ENCODE measurements at places on chromosomes 11 and 22.

DNA sequence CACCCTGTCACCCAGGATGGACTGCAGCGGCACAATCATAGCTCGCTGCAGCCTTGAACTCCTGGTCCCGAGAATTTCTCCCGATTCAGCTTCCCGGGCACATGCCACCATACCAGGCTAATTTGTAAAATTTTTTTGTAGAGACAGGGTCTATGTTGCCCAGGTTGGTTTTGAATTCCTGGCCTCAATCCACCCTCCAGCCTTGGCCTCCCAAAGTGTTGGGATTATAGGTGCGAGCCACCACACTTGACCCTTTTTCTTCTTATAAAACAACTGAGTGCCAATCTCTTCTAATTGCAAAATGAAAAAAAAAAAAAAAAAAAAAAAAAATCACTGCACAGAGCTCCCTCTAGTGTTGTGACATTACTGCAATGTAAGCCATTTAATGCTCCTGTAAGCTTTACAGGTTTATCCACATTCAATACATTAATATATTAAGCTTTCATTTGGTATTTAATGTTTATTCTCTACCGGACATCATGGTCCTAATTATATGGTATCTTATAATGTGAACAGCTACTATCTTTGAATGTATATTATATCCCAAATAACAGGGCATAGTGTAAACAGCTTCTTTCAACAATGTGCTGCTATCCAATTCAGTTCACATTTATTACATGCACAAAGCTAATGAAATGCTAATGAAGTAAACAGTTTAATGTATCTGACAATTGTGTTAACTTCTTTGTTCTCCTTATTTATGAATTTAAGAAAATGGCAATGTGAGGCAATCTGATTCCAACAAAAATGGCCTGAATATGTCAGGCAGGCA lies 44.6 kb downstream of the COPB1 start:
- DNase-seq = no peak

GRCh38 chr11:33214187-33214586 lies 43.0 kb upstream of the HIPK3 start:
- DNase-seq = peak; percentile 67

DNA sequence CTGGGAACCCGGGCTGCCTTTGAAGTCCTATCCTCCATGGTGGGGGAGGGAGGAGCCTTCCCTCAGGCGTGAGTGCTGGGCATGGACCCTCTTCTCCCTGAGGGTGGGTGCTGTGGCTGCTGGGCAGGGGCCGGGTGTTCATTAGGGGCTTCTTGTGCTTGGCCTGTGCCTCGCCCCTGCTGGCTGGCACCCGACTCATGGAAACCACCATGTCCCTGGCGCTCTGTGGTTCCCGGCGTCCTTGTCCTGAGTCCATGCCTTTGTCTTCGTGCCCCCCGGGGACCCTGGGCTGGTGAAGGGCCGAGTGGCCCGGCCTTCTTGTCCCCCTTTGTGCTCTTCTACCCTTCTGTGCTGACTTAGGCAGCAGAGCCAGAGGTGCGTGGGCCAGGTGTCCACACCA lies 23.2 kb downstream of the TPCN2 start:
- DNase-seq = no peak

DNA sequence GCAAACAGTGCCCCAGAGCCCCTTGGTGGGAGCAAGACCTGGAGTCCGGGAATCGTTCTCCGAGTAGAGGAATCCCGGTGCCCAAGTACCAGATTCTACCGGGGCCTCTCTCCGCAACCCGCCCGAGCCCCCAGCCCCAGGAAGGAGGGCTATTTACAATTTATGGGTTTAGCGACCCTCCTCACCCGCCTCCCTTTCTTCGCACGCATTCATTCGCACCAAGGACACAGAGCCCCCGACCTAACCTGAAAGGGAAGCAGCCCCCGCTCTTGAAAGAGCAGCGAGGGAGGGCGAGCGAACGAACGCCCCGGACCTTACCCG lies 628 bp downstream of the LRP4 start:
- no peak for DNase-seq

- peak; percentile 44 for DNase-seq
Measured at GRCh38 chr11:104609311-104610085, 288.8 kb downstream of the CASP12 start.

GRCh38 chr11:62560566-62561103 lies 13.1 kb downstream of the EEF1G start:
- peak; percentile 90 for DNase-seq

DNA sequence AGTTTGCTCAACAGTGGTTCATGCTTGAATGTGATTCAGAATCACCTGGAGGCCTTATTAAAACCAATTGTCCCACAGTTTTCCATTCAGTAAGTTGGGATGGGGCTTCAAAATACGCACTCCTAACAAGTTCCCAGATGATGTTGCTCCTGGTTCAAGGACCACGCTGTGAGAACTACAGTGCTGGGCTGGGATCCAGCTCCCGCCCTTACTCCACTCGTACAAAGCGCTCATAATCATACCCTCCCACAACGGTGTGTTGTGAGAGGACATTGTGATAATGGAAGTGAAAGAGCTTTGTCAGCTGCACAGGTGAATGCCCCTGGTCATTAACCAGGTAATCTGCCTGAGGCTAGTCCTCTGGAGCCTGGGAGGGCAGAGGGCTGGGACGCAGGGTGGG lies 1.3 kb upstream of the CD82 start:
- no peak for DNase-seq

- no peak for DNase-seq
Measured at GRCh38 chr22:31291481-31292235, 630 bp downstream of the PIK3IP1 start.

- no peak for DNase-seq
Measured at GRCh38 chr11:76288166-76288980, 82.1 kb upstream of the WNT11 start.

- no peak for DNase-seq
Measured at GRCh38 chr11:104522650-104523049, 358.7 kb upstream of the PDGFD start.

DNA sequence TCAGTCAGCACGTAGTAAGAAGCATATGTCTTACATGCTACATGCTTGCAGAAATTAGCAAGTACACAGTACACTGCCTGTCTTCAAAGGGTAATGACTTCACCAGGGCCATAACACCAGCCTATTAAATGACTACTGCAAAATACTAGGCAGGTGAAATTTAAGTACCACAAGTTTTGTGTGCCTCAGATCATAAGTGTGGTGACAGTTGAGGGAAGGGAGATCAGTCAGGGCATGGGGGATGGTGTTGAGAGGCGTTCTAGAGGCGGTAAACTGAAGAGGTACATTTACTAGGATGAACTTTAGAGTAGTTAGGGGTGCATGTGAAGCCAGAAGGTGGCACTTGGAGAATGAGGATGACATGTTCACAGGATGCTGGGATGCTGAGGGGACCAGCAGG lies 22.0 kb downstream of the AMOTL1 start:
- DNase-seq = no peak

DNA sequence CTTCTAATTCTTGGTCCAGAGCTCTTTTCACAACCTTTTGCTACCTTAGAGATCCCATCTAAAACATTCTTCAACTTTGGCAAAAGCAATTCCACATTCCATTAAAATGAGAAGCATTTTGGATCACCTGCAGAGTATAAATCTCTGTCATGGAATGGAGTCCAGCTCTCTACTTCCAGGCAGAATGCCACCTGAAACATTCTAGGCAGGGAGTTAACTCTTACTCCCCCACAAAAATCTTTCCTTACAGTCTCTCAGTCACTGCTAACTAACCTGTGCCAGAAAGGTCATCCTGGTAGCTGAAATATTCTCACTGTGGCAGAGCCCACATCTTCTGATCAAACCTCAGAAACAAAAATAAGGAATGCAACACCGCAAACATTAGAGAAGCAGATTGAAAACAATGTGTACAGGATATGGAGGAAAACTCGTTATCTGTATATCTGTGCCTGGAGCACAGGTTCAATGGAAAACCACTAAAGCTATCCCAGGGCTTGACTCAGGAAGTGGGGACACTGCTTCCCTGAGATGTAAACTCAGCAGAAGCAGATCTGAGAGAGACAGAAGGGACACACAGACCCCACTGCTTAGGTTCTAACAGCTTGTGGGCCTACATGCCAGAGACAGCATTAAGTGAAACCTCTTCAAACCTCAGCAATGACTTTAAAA lies 78.9 kb downstream of the KCNC1 start:
- no peak for DNase-seq

GRCh38 chr22:49996518-49997250 lies 15.9 kb downstream of the IL17REL start:
- DNase-seq = no peak

DNA sequence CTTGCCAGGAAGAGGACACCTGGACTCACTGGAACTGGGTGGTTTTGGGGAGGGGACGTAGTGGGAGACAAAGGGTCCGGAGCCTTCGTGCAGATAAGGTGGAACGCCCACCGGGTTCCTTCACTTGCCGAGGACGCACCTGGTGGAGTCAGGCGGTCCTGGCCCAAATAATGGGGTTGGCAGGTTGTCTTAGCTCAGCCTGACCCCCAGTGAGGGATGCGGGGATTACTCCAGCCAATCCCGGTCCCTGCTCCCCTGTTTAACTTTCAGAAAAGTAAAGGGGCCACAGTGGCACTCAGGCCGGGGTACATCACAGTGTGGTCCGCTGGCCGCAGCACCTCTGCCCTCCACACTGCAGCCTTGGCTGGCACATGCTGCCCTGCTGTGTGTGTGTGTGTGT lies 18.0 kb downstream of the A4GALT start:
- DNase-seq = no peak

DNA sequence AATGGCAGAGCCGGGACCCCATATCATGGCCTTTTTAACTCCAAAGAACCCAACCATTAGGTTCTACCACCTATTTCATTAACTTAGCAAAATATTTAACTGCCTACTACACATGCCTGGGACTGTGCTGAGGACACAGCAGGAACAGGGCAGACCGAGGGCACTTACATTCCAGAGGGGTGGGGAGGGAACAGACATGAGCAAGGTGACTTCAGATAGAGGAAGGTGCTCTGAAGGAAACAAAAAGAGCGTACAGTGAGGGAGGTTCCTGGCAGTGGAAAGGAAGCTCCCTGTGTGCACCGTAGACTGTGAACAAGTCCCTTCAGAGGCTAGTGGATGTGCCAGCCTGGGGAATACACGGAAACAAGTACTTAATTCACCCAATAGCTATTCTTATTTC lies 82.8 kb downstream of the NAT10 start:
- no peak for DNase-seq

- DNase-seq = no peak
Measured at GRCh38 chr11:66951135-66951534, 7.0 kb downstream of the PC start.

DNA sequence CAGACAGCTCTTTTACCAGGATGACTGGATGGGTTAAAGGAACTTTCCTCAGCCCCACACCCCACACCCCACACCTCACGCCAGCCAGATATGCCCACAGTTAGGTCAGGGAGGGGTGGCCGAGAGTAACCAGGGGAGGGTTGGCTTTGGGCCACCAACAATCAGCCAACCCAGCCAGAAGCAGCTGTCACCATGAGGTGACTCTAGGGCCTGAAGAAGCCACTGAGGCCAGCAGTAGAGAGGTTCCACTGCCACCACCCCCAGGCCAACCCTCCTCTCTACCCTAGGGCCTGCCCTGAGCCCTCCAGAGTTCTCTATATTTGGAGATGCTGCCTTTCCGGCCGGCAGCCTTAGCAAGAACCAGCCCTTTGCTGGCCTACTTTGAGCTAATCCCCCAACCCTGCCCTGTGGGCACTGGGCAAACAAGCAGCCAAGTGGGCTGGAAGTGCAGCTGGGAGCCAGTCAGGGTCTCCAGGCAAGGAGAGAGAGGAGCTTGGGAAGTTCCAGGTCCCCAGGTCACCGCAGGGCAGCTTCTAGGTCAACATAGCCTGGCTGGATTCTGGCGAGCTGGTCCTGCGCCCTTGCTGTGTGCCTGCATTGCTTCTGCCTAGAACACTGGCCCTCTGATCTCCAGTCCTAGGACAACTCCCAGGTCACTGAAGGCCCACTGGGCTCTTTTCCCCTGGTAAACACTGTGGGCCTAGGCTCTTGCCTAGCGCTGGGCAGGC lies 12.0 kb upstream of the SYT8 start:
- DNase-seq = no peak

GRCh38 chr11:128884054-128884453 lies 7.1 kb upstream of the KCNJ5 start:
- no peak for DNase-seq

GRCh38 chr22:43100225-43100624 lies 10.3 kb upstream of the BIK start:
- no peak for DNase-seq

GRCh38 chr11:8090756-8091155 lies 9.7 kb downstream of the TUB start:
- no peak for DNase-seq

- no peak for DNase-seq
Measured at GRCh38 chr11:20060181-20060580, 100.1 kb downstream of the DBX1 start.

DNA sequence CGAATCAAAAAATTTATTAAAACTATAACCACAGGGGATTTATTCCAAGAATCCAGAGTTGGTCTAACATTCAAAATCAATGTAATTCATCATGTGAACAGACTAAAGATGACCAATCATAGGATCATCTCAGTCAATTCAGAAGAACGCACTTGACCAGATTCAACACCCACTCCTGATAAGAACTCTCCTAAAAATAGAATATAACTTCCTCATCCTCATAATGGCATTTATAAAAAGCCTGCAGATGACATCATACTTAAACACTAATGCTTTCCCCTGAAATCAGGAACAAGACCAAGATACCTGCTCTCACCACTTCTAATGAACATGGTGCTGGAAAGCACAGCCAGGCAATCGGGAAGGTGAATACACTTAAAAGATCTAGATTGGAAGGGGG lies 10.5 kb upstream of the MUC2 start:
- no peak for DNase-seq

DNA sequence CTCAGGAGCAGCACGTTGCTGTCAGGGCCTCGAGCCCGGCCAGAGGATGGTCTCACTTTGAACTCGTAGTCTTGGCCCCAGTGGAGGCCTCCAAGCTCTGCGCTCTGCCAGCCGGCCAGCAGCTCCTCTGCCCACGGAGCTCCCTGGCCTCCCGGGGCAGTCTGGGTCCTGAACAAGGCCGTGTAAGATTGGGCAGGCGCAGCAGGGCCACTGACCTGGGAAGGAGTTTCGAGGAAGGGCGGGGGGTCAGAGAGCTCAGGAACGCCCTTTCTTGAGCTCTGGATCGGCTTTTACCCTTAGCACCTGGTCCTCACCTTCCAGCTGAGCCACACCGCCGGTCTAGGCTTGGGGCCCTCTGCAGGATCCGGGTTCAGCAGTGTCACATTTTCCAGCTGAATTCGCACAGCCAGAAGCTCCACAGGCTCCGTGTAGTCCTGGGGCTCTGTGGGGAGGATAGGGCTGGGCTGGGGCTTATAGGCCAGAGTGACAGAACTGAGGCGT lies 2.1 kb downstream of the ROBO4 start:
- no peak for DNase-seq

- no peak for DNase-seq
Measured at GRCh38 chr22:28466399-28466798, 213.2 kb downstream of the TTC28 start.

GRCh38 chr11:47928426-47928825 lies 51.9 kb upstream of the PTPRJ start:
- DNase-seq = no peak
